ENCODE measurements at places on chromosomes 2 and 18. TPM values are rescaled to one million over a fixed set of nuclear protein-coding genes. Genes with fewer than 3 reads are reported as not detected.

MARCHF4 gene
- total RNA-seq = not detected

LOXHD1 gene
- total RNA-seq = 0.52 TPM

OSBPL1A gene
- 29.6 TPM for total RNA-seq

IL1F10 gene
- not detected for total RNA-seq

ZDBF2 gene
- 6.1 TPM for total RNA-seq

LRP2 gene
- 34.6 TPM for total RNA-seq

GPAT2 gene
- 2.8 TPM for total RNA-seq

THUMPD2 gene
- 9.6 TPM for total RNA-seq

SP100 gene
- total RNA-seq = 134 TPM

C2orf49 gene
- 15.7 TPM for total RNA-seq

NR4A2 gene
- 3.5 TPM for total RNA-seq

TNS1 gene
- 327 TPM for total RNA-seq

CTAGE1 gene
- total RNA-seq = not detected

KIAA2012 gene
- not detected for total RNA-seq

GRP gene
- total RNA-seq = 0.67 TPM

PLEK gene
- 20.2 TPM for total RNA-seq
